Activated T-cell treated with anti-CD3 and anti-CD28 coated beads for 1 hour (primary cell): ENCODE measurements at places on chromosomes 5 and 9.

GRCh38 chr9:109556061-109556460, 58.0 kb upstream of the PTPN3 start:
- no peak for DNase-seq

GRCh38 chr9:98781588-98782383, 14.6 kb downstream of the ANKS6 start:
- no peak for DNase-seq

DNA sequence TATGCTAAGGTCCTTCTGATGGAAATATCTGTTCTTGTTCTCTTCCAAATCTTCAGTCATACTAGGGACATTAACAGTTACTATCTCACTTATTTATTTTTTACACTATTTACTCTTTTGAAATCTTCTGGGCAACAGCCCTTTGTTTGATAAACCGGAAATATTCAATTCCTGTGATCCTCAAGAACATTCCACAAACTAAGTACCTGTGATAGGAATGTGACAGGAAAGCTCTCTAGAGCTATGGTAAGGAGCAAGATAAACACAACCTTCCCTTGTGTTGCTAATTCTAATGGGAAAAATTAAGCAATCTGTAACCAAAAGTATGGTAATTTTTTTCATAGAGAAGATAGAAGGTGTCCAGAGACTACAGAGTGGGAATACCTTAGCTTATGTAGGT, 22.0 kb upstream of the ANKRD34B start:
- no peak for DNase-seq

- DNase-seq, result no peak
Observed at GRCh38 chr5:52837068-52837467, 49.4 kb downstream of the ITGA1 start.

DNA sequence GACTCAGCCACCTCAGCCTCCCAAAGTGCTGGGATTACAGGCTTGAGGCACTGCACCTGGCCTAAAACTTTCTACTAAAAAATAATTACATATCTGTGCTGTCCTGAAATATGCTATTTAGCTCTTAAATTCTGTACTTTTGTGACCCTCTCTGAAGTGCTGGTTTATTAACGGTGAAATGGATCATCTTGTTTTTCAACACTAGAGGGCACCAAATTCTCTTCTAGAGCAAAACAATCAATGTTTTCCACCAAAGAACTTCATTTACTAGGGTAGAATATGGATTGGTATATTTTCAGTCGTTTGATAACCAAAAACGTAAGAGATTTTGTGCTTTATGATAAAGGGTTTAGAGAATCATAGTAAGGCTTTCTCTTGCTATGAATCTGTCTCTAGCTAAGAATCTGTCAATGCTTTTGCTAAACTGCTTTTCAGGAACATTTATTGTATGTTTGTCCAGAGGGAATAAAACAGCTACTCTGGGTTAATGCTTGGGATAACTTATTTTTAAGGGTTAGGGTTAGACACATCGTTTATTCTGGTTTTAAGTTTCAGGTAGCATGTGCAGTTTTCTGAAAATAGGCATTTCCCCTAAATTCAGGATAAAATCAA, 63.6 kb downstream of the RNF180 start:
- DNase-seq, result no peak

DNA sequence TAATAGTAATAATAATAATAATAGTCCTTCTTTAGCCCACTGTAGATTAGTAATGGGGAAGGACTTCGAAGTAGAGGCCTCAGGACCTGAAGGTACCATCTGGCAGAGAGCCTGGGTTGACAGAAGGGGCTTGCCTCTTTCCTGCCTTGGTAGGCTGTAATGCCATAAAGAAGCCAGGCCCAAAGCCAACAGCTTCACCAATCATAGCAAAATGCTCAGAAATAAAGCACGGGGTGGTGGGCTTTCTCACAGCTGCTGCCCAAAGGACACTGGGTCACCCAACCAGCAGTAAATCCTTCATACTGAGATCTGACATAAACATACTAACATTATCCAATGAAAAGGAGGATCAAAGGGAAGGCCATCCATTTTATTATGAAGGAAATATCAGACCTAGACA, 70.7 kb downstream of the SUSD1 start:
- DNase-seq, result no peak

DNA sequence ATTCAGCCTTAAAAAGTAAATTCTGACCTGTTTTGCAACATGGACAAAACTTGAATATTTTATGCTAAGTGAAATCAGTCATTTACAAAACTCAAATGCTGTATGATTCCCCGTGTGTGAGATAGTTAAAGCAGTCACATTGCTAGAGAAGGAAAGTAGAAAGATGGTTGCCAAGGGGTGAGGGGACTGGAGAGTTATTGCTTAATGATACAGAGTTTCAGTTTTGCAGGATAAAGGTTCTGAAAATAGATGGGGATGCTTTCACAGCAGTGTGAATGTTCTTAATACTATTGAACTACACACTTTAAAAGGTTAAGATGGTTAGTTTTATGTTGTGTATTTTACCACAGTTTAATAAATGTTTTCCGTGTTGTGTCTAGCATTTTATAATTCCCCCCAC, 51.2 kb downstream of the SGCD start:
- DNase-seq, result no peak

DNA sequence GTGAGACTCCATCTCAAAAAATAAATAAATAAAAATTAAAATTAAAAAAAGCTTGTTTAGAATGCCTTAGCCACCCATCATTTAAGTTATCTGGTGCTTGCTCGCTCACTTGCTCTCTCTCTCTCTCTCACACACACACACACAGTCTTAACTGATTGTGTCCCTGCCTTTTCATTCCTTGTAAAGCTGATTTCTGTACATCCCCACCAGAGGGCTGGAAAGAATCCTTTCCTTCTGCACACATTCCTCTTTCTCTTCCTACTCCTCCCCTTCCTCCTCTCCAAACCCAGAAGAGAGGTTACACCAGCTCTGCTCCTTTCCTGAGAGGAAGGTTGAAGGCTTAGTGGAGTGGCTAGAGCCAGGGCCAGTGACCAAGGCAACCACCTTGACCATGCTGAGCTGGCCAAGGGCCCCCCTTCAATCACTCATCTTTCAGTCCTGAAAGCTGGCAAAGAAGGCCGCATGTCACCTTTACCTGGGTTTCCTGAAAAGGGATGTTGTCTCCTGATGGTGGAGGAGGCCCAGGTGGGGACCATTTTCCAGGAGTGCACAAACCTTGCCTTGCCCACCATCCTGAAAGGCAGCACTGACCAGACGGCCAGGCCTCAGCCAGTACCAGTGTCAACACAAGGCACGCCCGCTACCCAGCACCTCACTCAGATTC, 25.6 kb downstream of the STK10 start:
- DNase-seq, result no peak

DNA sequence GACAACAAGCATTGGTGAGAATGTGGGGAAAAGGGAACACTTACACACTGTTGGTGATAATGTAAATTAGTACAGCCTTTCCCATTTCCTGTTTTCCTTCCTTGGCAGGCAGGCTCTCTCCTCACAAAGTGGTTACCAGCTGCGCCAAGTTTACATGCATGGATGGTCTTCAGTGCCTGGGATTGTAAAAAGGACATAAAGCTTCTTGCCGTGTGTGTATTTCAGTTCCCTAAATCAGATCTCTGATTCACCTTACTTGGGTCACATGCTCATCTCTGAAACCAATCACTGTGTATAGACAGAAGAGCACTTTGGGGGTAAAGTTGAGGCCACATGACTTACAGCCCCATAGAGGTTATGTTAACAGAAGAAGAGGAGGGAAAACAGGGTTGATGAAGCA, 92.8 kb downstream of the CAVIN4 start:
- DNase-seq, result no peak

GRCh38 chr5:148897842-148898241, 71.4 kb downstream of the ADRB2 start:
- DNase-seq, result no peak

- no peak for DNase-seq
Observed at GRCh38 chr5:181114844-181115778, 15.9 kb downstream of the OR2V1 start.

GRCh38 chr5:154860765-154861164, 2.3 kb downstream of the CNOT8 start:
- no peak for DNase-seq

GRCh38 chr5:92402956-92403702, 1020.0 kb upstream of the ARRDC3 start:
- no peak for DNase-seq

DNA sequence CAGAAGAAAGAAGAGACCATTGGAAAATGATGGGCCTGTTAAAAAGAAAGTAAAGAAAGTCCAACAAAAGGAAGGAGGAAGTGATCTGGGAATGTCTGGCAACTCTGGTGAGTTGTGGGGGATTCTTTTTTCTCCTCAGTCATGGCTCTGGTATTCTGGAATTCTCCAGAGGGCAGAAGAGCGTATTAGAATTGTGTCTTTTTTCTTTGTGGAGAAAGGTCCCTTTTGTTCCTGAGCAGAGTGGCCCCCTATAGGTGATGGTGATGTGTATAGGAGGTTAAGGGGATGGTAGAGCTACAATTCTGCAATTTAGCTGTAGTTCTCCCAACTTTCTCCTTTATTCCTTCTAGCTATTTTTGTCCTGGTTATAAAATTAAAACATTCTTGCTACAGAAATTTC, 1.6 kb upstream of the DHFR start:
- DNase-seq, result no peak

- peak; percentile 96 for DNase-seq
Observed at GRCh38 chr9:136483589-136484152, 831 bp upstream of the SEC16A start.

DNA sequence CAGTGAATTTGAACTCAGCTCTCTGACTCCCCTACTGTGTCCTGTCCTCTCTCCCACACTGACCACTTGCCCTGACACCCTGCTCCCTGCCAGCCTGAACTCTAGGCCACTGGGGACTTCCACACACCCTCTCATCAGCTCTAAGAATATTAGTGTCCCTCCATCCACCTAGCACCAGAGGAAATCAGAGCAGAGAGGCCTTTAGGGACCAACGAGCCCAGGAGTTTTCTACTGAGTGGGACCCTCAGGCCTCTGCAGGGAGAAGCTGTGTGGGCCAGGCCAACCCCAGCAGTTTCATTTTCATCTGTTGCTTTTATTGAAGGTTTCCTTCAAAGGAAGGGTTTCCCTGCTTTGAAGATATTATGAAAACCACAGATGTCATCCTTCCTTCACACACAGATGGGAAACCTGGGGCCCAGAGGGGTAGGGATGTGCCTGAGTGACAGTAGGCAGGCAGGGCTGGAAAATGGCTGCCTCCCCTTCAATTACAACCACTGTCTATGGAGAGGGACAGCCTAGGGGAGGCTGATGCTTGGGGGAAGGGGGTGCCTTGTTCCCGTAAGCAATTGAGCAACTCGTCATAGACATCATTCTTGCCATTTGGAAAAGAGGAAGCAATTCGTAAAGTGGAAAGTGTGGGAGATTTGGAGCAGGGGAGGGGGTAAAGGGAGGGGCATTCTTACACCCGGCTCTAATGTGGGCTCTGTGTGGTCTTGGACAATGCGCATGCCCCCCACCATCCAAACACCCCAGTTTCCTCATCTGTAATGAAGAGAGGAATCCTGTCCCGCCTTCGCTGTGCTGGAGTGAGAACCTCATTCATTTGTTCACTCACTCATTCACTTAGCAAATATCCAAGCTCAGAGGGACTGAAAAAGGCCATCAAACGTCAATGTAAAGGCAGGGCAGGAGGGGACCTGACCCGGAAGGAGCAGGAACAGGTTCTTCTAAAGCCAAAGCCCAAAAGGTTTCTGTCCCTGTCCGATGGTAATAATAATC, 3.9 kb downstream of the GLIPR2 start:
- no peak for DNase-seq

DNA sequence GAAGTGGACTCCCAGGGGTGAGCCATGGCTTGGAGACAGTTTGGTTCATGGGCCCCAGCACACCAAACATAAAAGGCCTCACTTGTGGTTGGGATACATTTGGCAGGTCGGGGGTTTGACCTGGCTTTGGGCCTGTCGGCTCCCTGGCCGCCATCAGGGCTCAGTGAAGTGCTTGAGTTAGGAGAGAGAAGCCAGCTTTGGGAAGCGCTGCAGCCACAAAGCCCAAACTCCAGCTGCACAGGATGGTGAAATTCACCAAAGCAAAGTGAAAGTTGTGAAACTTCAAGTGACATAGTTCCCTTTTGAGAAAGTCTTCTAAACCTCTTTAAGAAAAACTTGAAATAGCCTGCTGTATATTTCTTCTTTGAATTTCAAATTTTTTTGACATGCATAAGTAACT, 27.5 kb downstream of the SLC46A2 start:
- no peak for DNase-seq

DNA sequence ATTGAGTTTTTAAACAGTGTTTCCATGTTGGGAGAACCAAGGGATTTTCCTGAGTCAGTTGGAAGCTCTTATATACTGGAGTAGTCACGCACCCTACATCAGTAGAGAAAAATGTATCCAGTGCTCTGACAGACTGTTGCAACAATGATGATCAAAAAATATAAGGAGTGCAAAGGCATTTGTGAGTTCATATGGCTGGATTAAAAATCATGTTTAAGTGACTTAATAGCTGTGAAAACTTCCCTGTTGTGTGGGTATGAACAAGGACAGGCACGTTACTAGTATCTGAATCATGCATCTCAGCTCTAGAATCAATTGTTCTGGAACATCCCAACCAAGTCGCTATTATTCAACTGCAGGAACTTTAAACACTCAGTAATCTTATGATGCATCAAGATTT, 229.7 kb downstream of the ROR2 start:
- DNase-seq, result no peak

DNA sequence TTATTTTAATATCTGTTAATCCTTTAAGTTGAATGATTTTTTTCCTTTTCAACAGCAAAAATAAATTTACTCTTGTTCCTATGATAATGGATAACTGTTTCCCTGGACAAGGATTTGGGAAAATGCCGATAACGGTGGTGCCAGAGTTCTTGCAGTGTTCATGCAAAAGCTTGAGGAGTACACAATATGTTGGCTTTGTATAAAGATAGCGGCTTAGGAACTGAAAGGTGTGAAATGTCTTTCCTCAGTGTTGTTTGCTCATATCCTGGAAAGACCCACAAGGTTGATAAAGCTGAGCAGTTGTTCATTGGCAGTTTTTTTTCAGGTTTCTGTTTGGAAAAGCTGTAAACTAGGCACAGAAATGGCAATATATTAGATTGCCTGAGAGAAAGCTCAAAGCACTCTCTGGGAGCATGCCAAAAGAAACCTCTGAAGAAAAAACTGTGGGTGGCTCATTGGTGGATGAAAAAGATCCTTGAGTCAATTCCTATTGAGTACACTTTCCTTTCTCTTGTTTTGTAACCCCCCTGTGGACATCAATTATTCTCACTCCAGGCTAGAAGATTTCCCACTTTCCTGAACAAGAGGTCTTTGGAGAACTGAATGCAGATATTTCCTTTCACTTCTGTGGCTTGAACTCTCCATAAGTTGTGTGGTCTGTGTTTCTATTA, 117.2 kb upstream of the RGMB start:
- DNase-seq, result no peak

DNA sequence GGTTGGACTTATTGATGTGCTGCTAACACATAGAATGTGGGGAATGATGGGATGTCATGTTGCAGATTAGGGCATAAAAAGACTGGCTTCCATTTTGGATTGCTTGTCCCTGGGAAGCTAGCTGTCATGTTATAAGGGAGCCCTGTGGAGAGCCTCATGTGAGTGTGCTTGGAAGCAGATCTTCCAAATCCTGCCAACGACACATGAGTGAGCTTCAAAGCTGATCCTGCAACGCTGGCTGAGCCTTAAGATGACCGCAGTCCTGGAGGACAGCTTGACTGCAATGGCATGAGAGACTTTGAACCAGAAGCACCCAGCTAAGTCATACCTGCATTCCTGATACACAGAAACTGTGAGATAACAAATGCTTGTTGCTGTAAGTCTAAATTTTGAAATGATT, 63.6 kb downstream of the NRG2 start:
- DNase-seq, result no peak
